Esophagus squamous epithelium (tissue), 5 donors: ENCODE measurements at places on chromosomes 13 and 19. TPM values are rescaled to one million over a fixed set of nuclear protein-coding genes. Genes with fewer than 3 reads are reported as not detected.

The SPACA4 gene
- 1.7 TPM for total RNA-seq

- no peak overlapping the region for H3K27ac ChIP-seq
- no peak overlapping the region for H3K4me3 ChIP-seq
- no peaks in the 10 kb centered on the region for H3K36me3 ChIP-seq
- no peak for DNase-seq
- H3K27me3 ChIP-seq: peaks cover 13% of the 10 kb centered on the region
- peaks cover 20% of the 10 kb centered on the region for H3K4me1 ChIP-seq
These were observed 10.0 kb downstream of the ATP7B start for GRCh38 chr13:52001120-52001731.

- DNase-seq: no peak
- no peak overlapping the region for H3K27ac ChIP-seq
- no peaks in the 10 kb centered on the region for H3K36me3 ChIP-seq
- H3K27me3 ChIP-seq: no peaks in the 10 kb centered on the region
These were observed 46.3 kb upstream of the TPP2 start for GRCh38 chr13:102550507-102550906.

DNA sequence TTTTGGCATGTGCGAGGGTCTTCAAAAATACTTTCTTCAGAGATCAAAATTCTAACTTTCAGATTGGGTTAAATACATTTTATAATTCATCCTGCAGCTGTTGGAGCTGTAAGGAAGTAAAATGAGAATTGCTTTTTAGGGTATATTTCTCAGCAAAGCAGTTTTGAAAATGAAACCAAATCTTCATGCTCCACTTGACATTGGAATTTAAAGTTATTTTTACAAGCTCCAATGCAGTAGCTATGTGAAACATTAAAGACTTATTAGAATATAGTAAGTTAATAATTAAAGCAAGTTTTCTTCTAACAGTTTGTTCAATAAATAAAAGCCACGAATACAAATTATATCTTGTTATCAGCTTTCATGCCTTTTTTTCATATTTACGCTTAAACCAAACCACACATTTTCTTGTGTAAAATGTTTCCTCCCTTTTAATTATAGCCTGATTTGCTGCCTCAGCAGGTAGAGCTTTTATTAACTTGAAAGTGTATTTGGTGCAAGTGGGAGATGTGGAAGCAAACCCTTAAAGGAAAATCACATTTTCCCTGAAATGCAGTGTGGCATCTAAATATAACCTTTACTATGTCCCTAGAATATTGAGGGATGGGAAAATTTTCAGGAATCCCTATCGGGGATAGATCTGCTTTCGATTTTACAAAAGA lies 12.4 kb upstream of the MICU2 start:
- no peak overlapping the region for H3K27ac ChIP-seq
- H3K4me3 ChIP-seq: no peak overlapping the region
- no peaks in the 10 kb centered on the region for H3K27me3 ChIP-seq
